ENCODE measurements at places on chromosomes 6 and 20. TPM values are rescaled to one million over a fixed set of nuclear protein-coding genes. Genes with fewer than 3 reads are reported as not detected.
A peak's percentile ranks its signal among the peaks of the same experiment; 100 is the strongest.

DNA sequence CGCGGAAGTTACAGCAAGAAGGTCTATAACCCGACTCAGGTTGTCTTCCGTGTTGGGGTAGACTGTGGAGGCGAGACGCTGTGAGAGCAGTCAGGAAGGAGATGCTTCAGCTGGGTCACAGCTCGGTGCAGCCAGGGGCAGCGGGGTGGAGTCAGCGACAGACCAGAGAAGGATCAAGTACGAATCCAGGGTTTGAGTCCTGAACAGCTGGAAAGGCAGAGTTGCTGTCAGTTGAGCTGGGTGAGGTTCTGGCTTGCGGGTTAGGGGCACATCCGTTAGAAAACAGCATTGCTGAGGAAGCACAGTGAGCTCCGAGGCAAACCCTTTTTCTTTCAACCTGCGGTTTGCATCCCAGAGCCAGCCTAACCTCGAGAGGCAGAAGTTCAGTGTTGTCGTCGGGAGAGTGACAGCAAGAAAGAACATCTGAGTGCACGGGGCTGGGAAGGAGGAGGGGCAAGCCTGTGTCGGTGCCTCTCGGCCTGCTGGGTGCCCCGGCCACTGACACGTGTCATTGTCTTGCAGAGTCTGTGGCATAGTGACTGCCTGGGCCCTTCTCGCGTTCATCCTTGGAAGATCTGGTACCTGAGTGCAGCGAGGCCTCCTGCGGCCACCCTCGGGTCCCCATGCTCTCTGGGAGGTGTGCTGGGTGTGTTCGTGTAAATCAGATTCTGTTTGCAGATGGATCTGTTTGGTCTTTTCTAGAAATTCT, 20.0 kb downstream of the PNLDC1 start:
- peak; percentile 52 for DNase-seq

GRCh38 chr6:31620586-31621319, at the start of gene PRRC2A:
Gene PRRC2A, plus strand, starts transcription at chr6:31620715. Its CDS starts 2,075 bp downstream, at chr6:31622790.
- DNase-seq, result no peak

The FOXF2 gene
- total RNA-seq, result not detected

The NFATC2 gene
- 0.06 TPM for total RNA-seq

The NUP153 gene
- total RNA-seq, result 39.6 TPM
